Lower leg skin (tissue), 4 donors: ENCODE measurements at places on chromosomes 5 and 9. TPM values are rescaled to one million over a fixed set of nuclear protein-coding genes. Genes with fewer than 3 reads are reported as not detected.

GRCh38 chr5:147560718-147561331, 51.0 kb upstream of the DPYSL3 start:
- no peak for DNase-seq

GRCh38 chr5:137207023-137207760, 291.9 kb downstream of the SPOCK1 start:
- DNase-seq, result no peak

GRCh38 chr9:114434878-114435311, 47.1 kb upstream of the AKNA start:
- DNase-seq, result no peak

DNA sequence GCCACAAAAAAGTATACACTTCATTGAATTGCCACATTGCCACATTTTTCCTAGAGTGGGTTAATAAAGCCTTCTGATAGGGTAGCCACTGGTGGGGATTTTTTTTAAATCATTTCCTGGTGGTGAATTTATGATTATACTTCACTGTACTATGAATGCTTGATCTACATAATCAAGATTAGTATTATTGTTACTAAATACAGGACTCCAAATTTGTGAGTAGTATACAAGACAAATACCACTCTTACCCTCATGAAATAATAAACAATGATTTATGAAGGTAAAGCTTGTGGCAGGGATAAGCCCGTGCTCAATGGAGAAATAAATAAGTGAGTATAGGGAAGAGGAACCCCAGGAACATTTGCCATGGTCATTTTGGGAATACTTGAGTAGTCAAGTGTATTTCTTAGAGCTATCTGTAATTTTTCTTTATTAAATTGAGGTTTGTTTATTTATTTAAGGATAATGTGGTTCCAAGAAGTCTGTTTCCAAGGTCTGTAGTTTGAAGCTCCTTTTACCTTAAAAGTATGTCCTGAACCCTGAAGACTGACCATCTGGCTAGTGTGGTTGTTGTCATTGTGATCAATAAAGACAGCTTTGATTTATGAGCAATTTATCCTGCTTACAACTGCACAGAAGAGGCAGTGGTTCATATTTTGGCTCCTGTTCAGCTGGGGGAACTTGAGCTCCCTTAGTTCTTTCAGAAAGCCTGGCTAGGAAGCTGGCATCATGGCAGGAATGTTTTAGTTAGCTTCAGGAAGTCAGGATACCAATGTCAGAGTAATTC, 118.6 kb downstream of the ZSWIM6 start:
- no peak for DNase-seq

DNA sequence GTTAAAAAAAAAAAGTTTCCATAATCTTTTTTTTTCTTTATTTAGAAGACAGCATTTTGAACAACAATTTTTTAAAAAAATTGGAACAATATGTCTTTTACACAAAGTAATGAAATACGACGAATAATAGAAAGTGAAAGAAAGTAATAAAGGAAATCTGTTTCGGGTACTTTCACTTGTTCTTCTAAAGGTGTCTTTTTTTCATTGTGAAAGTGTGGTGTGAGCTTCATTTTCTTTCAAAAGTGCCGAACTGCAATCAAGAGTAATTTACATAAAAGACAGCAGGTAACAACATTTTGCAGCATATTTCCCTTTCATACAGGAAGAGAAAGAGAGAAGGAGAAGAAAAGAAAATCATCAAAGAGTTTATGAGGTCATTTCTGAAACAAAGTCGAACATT, 159.7 kb upstream of the CDH12 start:
- no peak for DNase-seq

DNA sequence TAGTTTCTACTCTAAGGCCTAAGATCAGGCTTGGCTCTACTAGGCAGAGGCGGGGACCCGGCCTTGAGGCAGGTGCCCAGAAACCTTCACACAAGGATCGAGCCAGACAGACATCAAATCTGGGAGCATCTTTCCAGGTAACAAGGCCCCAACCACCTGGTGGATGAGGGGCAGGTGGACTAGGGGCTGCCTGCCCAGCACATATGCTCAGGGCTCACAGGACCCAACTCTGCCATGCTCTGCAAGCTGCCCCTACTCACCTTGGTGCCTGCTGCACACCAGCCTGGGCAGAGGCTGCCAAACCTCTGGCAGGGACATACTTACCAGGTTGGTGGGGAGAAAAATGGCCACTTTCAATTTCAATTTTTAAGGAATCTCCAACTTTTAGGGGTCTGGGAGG, 2.2 kb upstream of the ZNF618 start:
- no peak for DNase-seq

GRCh38 chr5:72746736-72747135, 69.7 kb upstream of the TNPO1 start:
- no peak for DNase-seq

DNA sequence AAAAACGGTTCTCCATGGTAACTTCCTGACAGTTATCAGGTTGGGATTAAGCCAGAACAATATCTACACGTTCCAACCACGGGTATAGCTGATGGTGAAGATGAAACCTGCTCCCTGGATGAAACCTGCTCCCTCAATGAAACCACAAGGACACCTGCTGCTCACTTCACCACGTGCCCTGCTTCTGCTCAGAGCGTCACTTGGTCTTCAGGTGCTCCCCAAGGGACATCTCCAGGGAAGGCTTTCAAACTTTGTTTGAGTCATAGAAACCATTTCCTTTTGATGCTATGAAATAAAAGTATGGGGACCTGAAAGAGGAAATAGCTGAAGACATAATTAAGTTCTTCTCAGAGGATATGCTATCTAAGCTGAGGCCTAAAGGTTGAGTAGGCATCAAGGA, 242.4 kb downstream of the MED10 start:
- DNase-seq, result no peak

- DNase-seq, result peak; percentile 82
Measured at GRCh38 chr5:138438724-138439476, at the start of gene REEP2. TSS of gene REEP2 (plus strand) at chr5:138439057. CDS start at chr5:138439209, 152 bp downstream.

- no peak for DNase-seq
Measured at GRCh38 chr5:66821688-66822429, 225.7 kb downstream of the MAST4 start.

DNA sequence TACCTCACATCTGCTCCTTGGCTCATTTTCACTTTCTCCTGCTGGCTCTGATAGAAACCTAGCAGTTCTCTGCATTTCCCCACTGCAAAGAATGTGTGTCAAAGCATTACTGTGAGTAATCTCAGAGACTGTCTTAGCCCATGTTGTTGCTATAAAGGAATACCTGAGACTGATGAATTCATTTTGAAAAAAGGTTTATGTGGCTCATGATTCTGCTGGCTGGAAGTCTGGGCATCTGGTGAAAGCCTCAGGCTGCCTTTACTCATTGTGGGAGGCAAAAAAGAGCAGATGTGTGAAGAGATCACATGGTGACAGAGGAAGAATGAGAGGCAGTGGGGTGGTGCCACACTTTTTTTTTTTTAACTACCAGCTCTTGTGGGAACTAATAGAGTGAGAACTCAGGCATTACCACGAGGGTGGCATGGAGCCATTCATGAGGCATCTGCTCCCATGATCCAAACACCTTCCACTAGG, 191.6 kb upstream of the CTNND2 start:
- DNase-seq, result no peak

GRCh38 chr9:93212409-93212808, 28.5 kb downstream of the WNK2 start:
- no peak for DNase-seq

DNA sequence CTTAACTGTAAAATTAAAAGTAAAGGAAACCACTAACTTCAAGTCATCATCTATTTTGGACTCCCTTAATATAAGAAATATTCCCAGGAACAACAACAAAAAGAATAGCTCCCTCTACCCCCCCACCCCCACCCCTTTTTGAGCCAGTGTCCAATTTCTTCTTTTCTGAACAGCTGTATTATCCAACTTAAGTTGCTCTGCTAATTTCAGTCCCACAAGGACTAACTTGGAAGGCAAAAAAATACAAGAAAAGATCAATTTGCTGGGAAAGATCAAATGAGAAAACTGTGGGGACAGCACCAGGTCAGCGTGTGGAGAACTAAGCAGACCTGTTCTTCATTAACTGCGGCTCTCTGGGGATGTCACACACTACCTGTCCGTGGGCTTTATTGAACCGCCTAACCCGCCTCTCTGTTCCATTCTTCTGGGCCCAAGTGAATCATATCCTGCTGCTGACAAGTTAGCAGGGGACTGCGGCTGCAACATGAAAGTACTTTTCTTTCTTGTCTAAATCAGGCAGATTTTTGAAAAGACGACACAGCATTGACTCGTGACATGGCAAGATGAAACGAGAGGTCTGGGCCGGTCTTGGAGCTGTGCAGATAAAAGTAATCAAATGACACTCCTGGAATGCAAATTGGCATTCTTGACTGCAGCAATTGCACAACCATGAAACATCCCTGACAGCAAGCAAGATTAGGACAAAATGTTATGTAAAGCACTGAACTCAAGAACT, 2.7 kb downstream of the BNC2 start:
- peak; percentile 34 for DNase-seq

- DNase-seq, result no peak
Measured at GRCh38 chr5:37846786-37847310, 7.0 kb upstream of the GDNF start.

DNA sequence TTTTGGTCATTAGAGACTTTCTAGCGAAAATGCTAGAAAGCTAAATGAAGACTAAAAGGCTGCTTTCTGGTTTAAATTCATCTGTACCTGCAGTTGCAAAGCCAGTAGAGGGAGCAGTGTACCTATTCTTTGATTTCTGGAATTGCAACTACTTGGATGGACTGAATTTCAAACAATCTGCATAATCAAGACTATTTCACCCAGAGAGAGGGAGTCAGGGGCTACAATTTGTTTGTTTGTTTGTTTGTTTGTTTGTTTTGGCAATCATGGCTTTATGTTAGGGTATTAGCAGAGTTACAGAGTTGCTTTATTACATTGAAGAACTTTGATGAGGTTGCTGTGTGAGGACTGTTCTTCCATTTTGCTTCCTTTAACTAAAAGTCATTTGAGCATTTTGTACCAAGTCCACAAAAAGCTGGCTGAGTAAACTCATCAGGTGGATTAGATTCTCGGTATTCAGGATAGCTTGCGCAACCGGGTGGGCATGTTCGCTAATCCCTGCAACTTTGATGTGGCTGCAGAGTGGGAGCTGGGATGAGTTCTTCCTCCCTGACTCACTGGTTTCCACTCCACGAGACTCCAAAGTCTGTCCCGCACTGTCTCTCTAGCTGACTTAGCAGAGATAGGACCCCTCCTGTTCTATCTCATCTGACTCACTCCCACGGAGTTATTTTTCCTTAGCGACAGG, 80.0 kb upstream of the TUT7 start:
- peak; percentile 62 for DNase-seq

DNA sequence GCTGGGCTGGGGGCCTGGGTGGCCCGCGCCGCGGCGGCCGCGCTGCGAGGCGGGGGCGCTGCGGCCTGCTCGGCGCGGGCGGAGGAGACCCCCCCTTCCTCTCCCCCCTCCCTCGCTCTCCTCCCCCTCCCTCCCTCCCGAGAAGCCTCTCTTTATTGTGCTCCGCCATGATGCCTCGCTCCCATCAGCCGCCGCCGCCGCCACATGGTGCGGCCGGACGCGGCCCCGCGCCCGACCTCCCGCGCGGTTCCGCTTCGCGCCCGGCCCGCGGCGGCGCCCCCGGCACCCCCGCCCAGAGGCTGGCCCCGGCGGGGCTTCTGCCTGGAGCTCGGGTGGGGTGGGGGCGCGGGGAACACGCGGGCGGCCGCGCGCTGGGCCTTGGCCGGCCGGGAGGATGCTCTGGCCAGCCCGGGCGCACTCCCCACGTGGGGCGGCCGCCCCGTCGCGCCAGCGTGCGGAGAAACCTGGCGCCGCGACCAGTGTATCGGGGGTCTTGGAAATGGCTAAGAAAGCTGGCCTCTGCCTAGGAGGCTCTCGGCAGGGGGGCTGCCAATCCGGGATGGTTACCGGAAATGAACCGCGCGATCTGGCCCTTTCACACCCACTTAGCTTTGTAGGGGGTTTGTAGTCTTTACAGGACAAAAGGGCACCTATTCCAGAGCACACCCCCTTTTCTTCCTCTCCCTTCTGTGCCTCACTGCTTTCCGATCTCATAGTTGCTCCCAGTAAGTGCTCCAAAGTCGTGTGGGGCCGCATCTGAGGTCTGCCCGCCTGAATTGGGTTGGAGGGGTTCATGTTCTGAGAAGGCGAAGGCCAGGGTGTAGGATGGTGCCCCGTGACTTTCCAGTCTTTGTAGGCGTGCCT, 1.0 kb downstream of the SET start:
- no peak for DNase-seq

DNA sequence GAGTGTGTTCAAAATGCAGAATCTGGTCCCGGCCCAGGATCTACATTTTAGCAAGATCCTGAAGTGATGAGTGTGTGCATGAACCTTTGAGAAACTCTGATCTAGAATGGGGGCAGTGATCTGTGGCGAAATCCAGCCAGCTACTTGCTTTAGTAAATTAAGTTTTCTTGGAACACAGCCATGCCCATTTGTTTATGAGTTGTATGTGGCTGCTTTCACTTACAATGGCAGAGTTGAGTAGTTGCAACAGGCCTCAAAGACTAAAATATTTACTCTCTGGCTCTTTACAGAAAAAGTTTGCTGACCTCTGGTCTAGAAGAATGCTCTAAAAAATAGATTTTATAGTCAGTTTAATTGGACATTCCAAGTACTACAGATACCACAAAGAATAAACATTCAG, 588.3 kb downstream of the BNC2 start:
- DNase-seq, result no peak

GRCh38 chr9:124625087-124625486, 117.9 kb upstream of the NR5A1 start:
- DNase-seq, result no peak

GRCh38 chr9:114317665-114318357, 5.1 kb upstream of the ORM1 start:
- peak; percentile 28 for DNase-seq

DNA sequence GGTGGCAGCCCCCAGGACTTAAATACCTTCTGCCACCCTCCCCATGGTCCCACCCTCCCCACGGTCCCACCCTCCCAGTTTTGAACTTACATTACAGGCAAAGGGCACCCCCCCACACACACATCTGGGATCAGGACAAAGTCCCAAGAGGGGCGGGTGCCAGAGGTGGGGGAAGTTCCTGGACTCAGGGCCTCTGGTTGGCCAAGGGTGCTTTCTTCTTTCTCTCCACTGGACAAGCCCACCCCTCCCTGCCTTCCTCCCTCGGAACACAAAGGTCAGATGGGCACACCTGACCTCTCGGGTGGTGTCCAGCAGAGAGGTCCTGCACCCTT, 19.1 kb upstream of the RALGDS start:
- DNase-seq, result no peak

- DNase-seq, result no peak
Measured at GRCh38 chr5:158172005-158172404, 313.1 kb upstream of the CLINT1 start.

Gene SPINK7
- 31.5 TPM for total RNA-seq

Gene LCN2
- 6.7 TPM for total RNA-seq

Gene DPYSL3
- 13.0 TPM for total RNA-seq

Gene CCDC152
- total RNA-seq, result 0.29 TPM

Gene HACD4
- 3.8 TPM for total RNA-seq

Gene EIF4E1B
- total RNA-seq, result not detected

Gene DND1
- total RNA-seq, result 0.80 TPM

Gene CREBRF
- total RNA-seq, result 41.4 TPM

Gene HAVCR1
- total RNA-seq, result not detected

Gene PCDHB2
- total RNA-seq, result 2.6 TPM

Gene CDO1
- 3.5 TPM for total RNA-seq

Gene MARCOL
- not detected for total RNA-seq

Gene ARID3C
- 0.34 TPM for total RNA-seq

Gene CXXC5
- 36.4 TPM for total RNA-seq
